ENCODE measurements at places on chromosomes 5 and 9.

DNA sequence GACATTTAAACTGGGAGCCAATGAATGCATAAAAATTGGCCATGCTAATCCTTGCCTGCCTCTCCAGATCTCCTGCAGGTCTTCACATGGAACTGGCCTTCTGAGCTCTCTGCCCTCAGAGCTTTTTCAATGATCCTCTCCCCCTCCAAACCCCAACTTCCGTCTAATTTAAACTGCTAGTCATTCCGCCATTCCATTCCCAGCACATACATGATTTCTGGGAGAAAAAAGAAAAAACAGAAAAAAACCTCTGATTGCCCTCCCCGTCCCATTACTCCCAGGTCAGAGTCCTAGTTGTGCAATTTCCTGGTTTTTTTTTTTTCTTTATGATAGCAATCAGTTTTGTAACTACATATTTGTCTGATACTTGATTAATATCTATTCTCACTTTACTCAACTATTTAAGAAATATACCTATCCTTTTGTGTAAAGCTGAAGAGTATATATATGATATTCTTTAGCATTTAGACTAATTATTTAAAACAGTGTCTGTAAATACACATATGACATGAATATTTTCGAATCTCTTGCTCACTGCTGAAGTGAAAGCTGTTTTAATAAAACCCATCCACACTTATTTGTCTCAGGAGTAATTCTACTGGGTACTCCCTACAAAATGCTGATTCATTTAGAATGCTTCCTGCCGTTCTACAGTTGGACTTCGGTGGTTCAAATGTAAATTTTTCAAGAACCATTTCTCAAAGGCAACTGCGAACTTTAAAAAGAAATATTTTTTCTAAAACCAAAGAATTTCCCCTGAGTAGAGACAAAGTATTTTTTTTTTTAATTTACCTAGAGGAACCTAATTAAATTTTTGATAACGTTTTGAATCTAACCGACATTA is 1.6 kb downstream of the HINT1 start:
- peak; percentile 71 for DNase-seq

DNA sequence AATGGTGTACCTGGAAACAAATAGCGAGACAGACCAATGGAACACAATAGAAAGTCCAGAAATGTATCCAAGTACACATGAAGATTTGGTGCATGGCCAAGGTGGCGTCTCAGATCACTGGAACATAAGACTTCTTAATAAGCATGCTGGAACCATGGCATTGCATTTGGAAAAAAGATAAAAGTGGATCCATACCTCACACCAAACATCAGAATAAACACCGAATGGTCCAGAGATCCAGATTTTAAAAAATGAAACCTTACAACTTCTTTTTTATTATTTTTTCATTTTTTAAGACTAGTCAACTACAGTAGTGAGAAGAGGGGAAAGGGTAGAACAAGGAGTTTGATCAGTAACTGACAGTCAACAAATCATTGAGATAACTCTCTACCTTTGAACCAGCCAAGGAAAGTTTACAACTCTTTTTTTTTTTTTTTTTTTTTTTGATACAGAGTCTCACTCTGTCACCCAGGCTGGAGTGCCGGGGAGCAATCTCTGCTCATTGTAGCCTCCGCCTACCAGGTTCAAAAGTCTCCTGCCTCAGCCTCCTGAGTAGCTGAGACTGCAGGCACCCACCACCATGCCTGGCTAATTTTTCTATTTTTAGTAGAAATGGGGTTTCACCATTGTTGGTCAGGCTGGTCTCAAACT is 8.8 kb upstream of the DUSP1 start:
- DNase-seq, result no peak

DNA sequence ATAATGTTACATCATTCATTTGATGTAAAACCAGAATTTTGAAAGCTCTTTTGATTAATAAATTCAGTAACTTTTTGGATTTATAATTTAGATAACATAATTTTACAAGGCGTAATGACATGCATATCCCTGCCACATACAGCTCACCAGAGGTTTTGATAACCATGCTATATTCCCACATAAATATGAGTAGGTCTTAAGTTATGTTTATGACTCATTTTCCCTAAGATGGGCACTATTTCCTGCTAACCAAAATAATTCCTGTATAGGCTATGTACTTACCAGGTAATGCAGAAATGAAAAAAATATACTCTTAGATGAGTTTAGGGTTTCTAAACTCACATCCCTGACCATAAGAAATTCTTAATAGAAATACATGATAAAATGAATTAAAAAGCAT is 93.9 kb upstream of the EDIL3 start:
- no peak for DNase-seq

- no peak for DNase-seq
These were observed 97.8 kb downstream of the C9orf152 start for GRCh38 chr9:110110154-110110553.

DNA sequence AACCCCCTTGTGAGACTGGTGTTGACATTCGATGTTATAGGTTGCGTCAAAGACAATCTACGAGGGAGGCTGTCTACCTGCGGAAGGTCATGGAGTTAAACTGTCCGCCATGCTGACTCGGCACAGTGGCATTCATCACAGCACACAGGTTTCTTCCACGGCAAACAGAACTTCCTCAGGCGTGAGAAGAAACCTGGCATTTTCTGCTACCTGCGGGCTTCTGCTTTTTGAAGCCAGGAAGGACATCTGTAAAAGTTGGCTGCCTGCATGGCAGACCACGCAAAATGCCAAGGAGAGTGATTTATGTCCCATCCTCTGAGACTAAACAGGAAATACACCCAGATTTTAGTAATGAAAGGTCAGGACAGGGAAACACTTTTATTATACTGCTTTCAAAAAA is 809.8 kb upstream of the NUDT12 start:
- no peak for DNase-seq
